ENCODE measurements at places on chromosomes 1 and 21.

GRCh38 chr1:27469334-27469733 lies 20.6 kb downstream of the WASF2 start:
- DNase-seq, result no peak

- no peak for DNase-seq
These were observed at the start of gene TNFAIP8L2 for GRCh38 chr1:151156515-151156819. Gene TNFAIP8L2 (plus strand): TSS chr1:151156649. CDS start chr1:151158698, 2,049 bp downstream.

- no peak for DNase-seq
These were observed at the start of gene SYNC for GRCh38 chr1:32702599-32703478. Gene SYNC (minus strand): TSS chr1:32702770. CDS start chr1:32702660, 110 bp downstream.

- no peak for DNase-seq
These were observed 415.6 kb downstream of the NPHP4 start for GRCh38 chr1:5576673-5577065.

DNA sequence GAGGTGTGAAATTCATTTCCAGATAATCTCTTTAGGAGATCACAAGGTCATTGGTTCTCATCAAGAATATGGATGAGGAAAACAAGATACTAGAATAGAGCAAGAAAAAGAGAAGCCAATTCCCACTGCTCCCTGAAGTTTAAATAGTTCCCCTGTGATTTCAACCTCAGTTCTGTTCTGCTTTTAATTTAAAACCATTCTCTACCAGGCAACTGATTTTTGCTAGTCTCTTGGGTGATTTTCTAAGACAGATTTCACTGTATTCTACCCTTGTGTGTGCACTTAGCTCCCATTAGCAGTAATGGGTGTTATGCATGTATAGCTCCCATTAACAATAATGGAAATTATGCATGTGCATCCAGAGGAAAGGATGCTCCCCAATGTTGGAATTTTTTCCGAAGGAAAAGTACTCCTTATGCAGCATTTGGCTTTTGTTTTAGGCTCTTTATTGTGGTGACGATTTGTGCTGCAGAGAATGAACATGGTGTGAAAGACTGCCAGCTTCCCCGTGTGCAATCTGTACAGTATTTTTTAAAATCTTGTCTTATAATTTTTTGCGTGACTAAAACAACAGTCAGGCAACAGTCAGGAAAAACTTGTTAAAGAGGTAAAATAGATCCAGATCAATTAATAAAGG lies 144.0 kb upstream of the ZRANB2 start:
- no peak for DNase-seq

DNA sequence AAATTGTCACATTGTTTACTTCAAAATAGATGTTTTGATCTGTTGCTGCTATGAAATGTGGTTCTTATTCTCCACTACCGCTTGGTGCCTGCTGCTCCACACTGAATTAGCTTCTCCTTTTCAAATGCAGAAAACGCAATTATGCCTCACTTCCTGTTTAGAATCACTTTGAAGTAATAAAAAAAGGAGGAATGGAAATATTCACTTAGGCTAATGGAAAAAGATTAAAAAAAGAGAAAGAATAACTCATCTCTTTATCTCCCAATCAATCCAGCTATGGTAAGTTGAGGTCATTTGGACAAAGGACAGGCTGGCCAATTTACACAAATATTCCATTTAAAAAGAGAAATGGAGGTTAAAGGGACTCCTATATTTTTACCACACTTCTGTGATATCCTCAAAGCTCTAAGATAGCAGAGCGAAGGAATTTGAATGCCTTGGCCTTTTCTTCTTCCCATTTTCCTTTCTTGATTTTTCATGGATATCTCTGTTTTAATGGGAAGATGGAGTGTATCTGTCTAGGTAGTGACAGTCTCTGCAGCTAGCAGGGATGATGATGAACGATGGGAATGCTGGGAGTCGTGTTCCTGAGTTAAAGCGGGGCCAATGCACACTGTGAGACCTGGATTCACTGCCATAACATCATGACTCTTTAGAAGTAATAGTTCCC lies 35.7 kb downstream of the RGS5 start:
- DNase-seq, result no peak

DNA sequence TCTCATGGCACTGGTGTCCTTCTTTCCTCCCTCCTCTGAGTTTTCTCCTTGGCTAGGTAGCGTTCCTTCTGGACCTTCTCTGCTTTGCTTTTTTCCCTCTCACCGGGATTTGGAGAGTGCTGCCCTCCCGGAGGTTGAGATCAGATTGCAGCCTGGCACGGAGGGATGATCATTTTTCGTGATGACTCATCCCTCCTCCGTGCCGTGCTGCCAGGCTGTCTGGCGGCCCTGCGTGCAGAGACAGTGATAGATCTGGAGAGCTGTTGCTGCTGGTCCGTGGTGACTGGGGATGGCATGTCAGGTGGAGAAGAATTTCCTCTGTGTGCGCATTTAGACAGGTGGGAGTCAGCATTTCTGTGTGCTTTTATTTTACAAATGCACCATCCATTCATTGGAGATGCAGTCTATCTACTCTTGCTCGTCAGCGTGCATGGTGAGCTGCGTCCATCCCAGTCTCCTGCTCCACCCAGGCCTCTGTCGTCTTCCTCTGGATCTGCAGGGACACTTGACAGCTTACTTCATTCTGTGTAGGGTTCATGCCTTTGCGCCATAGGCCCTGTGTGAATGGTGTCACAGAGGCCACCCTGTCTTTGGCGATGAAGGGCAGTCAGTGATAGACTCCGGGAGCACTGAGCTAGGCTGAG lies 104.4 kb downstream of the PCBP3 start:
- peak; percentile 29 for DNase-seq

- no peak for DNase-seq
These were observed 53.1 kb downstream of the MEGF6 start for GRCh38 chr1:3558036-3558726.

DNA sequence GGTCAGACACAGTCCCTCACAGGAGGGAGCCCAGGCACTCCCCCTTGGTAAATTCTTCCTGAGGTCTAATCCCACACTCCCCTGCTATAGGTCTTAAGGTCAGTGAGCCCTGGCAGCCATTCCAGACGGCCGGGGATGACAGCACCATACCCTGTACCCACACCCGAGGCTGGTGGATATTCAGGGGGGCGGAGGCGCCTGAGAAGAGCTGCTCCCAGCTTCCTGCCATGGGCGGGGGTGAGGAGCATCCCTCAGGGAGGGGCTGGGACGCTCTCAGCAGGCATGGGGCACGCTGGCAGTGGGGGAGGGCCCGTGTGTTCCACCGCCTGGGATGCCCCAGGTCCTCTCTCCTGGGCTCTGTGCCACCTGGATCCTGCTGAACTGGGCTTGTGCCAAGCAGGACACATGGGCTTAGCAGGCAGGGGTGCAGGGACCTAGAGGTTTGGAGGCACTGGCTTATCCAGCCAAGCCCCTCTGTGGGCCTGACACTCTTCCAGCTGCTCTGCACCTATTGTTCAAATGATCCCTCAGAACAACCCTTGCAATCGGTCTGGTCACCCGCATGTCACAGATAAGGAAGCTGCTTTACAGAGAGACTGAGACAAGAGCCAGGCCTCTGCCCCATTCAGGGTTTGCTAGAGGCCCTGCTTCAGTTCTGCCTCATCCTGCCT lies 5.7 kb upstream of the ADGRB2 start:
- DNase-seq, result no peak

DNA sequence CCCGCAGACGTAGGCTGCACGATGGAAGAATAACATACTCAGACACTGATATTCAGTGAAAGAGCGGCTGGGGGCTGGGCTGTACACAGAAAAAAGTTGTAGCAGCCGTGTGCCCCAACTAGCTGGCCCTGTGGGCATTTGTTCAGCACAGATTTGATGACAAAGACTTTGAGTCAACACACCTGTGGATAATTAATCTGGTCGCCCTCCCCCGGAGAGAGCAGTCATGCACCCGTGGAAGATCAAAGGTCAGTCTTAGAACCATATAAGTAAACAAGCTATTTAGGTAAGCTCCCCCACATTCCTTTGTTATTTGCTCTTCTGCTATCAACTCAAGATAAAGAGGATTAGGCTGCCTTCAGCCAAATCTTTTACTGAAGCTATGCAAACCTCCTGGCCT lies 148.4 kb upstream of the HMCN1 start:
- no peak for DNase-seq

- DNase-seq, result no peak
These were observed 1119.5 kb downstream of the PLA2G4A start for GRCh38 chr1:187948170-187948794.

GRCh38 chr1:227765261-227766014 lies 30.2 kb downstream of the SNAP47 start:
- DNase-seq, result no peak

GRCh38 chr1:160813215-160813614 lies 17.2 kb downstream of the LY9 start:
- DNase-seq, result no peak

- no peak for DNase-seq
These were observed 431.5 kb upstream of the CHRM3 start for GRCh38 chr1:238954865-238955264.

DNA sequence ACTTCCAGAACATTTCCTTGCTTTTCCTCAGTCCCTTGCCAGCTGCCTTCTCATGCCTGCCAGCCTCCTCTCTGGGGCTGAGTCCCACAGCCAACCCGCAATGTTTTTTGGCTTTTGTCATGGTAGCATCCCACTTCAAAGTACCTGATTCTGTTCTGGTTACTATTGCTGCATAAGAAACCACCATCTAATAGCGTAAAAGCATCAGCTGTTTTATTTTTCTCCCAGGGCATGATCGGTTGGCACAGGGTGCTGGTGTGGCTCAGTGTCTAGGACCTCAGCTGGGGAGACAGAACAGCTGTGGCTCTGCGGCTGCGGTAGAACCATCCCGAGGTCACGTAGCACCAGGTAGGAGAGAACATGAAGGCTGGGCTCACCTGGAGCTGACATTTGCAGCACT lies 8.9 kb upstream of the PRMT2 start:
- DNase-seq, result no peak

GRCh38 chr1:199046618-199047017 lies 407.8 kb downstream of the PTPRC start:
- DNase-seq, result no peak

GRCh38 chr1:97145321-97145956 lies 423.9 kb downstream of the PTBP2 start:
- no peak for DNase-seq

GRCh38 chr1:23593042-23593521 lies 33.8 kb upstream of the ID3 start:
- no peak for DNase-seq

GRCh38 chr1:13664451-13664850 lies 35.5 kb upstream of the PRDM2 start:
- DNase-seq, result no peak

GRCh38 chr1:240030236-240030635 lies 61.4 kb upstream of the FMN2 start:
- no peak for DNase-seq

- DNase-seq, result no peak
These were observed 57.8 kb upstream of the C1orf53 start for GRCh38 chr1:197844651-197845050.

DNA sequence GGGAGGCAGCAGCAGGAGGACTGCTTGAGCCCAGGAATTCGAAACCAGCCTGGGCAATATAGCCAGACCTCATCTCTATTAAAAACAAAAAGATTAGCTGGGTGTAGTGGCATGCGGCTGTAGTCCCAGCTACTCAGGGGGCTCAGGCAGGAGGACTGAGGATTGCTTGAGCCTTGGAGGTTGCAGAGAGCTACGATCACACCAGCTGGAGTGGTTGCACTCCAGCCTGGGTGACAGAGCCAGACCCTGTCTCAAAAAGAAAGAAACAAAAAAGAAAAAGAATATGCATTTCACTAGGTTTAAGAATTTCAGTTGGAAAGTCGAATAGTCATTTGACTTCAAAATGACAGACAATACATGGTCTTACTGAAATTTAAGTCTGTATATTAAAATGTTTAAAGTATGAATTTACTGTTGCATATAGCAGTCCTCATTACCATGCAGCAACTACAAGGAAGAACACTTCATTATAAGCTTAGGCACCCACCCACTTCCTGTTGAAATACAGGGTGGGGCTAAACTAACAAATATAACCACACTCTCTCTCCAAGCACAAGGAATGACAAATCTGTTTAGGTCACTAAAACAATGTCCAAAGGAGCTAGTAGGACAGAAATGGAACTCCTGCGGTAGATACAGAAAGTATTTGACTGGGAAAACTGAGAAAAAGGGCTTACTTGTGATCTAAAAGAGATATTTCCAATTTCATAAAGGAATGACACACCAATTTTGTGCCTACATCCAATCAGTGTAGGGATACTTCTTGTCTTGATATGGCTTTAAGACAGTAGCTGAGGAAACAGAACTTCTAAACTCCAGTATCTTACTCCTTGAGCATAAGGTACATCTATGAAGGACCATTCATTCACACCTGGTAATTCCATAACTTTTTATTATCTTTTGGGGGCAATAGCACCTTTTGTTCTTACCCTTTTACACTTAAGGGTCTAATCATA lies 44.1 kb downstream of the GPR3 start:
- DNase-seq, result no peak

DNA sequence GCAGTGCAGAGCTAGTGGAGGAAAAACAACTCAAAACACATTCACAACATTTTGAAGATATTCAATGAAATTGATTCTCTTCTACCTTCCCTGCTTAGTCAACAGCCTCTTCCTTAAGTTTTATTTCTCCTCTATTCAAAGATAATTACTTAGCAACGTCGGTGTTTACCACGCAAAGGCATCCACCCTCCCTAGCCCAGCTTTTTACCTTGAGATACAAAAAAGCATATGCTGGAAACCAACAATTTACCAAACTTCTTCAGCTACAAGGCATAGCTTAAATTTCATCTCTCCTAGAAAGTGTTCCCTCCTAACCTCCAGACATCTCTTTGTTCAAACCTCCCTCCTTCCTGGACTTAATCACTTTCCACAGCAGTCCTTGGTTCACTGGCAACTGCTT lies 102.8 kb upstream of the SOD1 start:
- DNase-seq, result no peak

DNA sequence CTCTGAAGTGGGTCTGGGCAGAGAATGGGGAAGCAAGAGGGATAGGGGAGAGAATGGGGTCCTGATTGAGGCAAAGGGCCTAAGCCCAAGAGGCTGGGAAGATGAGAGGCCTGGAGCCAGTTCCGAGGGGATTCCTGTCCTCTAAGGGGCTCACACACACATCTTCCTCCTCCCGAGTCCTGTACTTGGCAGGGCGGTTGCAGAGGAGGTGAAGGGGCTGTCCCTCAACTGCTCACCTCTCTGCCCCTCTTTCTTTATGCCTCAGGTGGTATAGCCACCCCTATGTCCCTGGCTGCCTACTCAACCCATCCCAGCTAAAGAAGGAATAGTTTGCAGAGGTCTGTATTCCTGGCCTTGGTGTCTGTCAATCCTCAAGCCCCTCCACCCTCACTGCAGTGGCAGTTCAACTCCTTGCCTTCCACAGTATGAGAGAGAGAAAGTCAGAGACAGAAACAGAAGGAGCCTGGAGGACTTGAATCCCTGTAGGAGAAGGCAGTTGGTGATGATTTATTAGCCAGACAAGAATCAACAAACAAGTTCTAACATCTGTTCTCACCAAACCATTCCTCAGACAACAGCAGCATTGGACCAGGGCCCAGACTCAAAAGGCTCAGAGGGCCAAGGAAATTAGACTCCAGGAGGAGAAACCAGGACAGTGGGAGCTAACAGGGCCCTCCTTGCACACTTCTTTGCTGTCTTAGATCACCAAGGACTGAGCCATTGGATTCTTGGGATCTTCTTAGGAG lies 10.7 kb downstream of the SH2D2A start:
- DNase-seq, result no peak

GRCh38 chr1:34188985-34189384 lies 12.3 kb downstream of the C1orf94 start:
- no peak for DNase-seq

- no peak for DNase-seq
These were observed 110.0 kb downstream of the AMY1C start for GRCh38 chr1:103859721-103860120.

- no peak for DNase-seq
These were observed 111.6 kb downstream of the CYYR1 start for GRCh38 chr21:26461500-26461899.
